Stimulated activated CD8-positive, alpha-beta memory T cell treated with anti-CD3 and anti-CD28 coated beads, Interleukin-7, amount 100 ng/mL, for 24 hours (primary cell): ENCODE measurements at places on chromosomes 5 and 9.

DNA sequence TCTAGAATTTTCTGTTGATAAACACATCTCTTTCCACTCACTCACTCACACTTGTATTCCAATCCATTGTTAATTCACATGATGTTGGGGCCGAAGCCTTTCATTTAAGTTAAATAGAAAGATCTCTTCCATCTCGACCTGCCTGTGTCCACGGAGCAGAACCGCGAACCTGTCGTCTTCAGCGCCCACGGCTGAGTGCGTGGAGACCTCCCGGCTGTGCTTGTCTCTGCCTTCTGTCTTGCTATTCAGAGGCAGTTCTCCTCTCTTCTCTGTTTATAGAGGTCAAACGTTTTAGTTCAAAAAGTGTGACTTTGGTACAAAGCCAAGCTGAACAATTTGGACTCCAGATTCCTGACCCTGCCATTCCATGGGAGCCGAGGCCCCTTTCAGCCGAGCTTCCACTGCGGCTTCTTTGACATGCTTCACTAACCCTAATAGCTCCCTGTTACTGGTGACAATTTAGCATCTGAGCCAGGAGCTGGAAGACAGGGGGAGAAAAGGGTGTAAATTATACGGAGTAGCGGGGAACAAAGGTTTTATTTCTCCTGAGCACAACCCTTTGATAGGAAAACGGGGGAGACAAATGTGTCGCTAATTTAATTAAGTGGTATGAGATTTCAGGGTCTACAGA, 314.4 kb upstream of the IRX4 start:
- no peak for DNase-seq

GRCh38 chr5:148381906-148382305, 1.9 kb upstream of the FBXO38 start:
- DNase-seq = no peak

DNA sequence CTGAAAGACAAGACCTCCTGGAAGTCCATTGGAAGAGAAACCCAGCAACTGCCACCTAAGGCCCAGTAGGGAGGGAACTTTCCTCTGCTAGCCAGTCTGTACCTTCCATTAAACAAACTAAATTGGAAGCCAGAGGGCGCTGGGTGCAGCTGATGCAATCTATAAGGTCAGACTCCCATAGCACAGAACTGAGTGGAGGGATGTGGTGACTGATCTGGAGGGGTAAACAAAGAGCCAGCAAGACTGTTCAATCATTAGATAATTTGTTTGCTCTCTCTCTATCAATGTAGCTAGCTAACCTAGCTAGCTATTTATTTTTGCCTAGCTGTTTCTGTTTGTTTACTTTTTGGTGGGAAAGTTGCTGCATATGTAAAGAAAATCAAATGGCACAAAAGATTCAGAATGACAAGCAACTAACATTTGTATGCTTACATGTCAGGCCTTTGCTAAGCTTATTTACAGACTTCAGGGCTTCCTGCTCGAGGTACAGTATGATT, 291.8 kb upstream of the DAB2 start:
- DNase-seq = peak; percentile 8

- DNase-seq = no peak
Measured at GRCh38 chr9:98195671-98196070, 3.2 kb upstream of the CORO2A start.

DNA sequence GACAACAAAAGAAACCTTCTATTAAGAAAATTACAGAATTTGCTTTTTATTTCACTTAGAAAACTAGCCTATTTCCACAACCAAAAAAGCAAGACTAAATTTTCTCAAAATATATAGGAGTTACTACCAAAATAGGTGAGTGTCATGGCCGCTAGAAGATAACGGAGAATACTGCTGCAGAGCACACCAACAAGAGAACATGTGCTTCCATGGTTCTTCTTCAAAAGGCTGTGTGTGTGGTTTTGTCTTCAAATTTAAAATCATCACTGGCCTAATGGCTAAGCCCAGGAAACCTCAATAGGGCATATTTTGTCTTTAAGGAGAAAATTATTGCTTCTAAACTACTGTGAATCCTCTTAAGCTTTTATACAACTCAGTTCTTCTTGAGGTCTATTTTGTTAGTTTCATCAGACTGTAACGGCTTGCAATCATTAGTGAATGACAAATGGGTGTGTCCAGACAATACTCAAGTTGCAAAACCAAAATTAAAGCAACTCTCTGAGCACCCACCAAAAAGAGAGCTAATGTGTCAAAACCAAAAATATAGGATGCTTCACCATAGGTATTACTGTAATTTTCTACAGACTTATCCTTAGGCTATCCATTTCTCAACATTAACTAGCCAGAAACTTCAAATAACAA, 3.3 kb downstream of the SETX start:
- no peak for DNase-seq
